Renal pelvis (tissue), 12 donors: ENCODE measurements at places on chromosomes 1 and 21.

DNA sequence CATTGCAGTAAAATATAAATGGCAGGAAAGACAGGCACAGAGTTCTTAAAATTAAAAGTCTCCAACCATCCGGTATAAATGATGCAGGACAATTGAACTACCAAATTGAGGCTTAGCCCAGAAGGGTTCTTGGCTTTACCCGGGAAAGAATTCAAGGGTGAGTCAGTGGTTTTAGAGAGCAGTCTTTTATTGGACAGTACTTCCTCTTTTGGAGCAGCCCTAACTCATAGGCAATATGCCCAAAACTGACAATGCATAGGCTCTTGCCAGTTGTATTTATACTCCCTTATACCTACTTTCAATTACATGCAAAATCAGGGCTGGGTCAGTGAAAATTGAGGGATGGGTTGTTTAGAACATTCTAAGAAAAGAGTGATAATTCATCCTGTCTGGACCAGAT lies 1628.9 kb upstream of the PRMT6 start:
- DNase-seq, result no peak

DNA sequence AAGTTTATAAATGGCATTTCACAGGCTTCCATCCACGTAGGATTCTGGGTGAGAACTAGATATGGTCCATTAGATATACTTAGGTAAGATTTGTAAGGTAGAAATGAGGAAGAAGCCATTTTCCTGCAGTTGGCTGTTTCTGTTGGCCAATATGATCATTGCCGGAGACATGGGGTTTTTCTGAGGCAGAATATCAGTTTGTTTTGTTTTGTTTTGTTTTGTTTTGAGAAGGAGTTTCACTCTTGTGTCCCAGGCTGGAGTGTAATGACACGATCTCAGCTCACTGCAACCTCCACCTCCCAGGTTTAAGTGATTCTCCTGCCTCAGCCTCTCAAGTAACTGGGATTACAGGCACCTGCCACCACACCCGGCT lies 8.7 kb upstream of the EYA3 start:
- no peak for DNase-seq

DNA sequence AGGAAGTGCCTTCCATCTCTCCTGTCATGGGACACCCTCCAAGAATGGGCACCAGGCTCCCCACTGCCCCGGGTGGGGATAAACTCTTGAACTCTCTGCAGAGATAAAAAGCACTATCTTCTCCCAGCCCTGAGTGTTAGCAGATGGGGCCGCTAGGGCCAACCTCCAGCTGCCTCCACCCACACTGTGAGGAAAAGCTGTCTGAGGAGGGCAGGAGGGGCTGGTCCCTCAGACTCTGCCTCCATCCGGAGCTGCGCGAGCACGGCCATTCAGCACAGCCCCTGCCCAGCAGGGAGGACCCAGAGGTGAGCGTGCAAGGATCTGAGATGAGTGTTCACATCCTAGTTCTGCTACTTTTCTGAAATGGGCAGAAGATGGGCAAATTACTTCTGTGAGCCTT lies 51.8 kb upstream of the TRABD2B start:
- DNase-seq, result no peak

- DNase-seq, result no peak
These were observed 26.1 kb downstream of the SYF2 start for GRCh38 chr1:25206201-25206600.

DNA sequence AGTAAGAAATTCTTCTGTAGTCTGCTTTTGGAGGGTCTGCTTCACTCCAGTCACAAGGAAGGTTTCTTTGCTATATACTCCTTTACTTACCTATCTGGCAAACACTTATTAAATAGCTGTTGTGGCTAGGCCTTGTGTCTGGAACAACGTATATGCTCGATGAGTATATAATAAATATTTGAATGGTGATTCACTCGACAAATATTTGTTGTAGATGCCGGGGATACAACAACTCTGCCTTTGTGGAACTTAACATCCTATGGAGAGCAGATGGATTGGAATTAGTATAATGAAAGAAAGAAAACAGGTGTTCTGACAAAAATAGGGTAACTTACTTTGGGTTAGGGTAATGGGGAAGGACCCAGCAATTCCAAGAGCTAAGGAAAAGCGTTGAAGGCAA lies 31.1 kb downstream of the KPNA6 start:
- DNase-seq, result no peak

DNA sequence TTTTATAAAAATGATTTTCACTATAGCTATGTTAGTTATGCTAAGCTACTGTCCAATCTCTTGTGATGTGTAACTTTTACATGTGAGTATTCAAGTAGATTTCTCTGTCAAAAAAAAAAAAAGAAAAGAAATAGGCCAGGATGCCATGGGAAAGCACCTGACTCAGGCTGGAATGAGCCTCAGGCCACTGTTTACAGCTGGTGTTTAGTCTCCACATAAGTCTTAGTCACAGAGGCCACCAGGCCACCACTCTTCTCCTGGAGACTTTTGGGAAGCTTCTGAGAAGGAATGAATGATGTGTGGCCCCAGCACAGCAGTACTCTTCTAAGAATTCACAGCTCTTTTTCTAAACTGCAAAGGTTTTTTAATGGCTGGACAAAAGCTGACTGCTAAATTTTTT lies 48.9 kb downstream of the CHML start:
- DNase-seq, result no peak

GRCh38 chr1:168338589-168339503 lies 58.2 kb downstream of the TBX19 start:
- no peak for DNase-seq

GRCh38 chr1:35851132-35851869 lies 31.7 kb upstream of the AGO1 start:
- DNase-seq, result peak; percentile 74
